ENCODE measurements at places on chromosomes 1 and 21. TPM values are rescaled to one million over a fixed set of nuclear protein-coding genes. Genes with fewer than 3 reads are reported as not detected.

GRCh38 chr1:217021956-217022355, 298.7 kb upstream of the ESRRG start:
- no peaks in the 10 kb centered on the region for H3K36me3 ChIP-seq
- no peak for DNase-seq
- no peaks in the 10 kb centered on the region for H3K27me3 ChIP-seq
- H3K4me3 ChIP-seq: no peak overlapping the region
- no peaks in the 10 kb centered on the region for H3K4me1 ChIP-seq

GRCh38 chr1:231919239-231919885, 292.8 kb downstream of the DISC1 start:
- H3K27ac ChIP-seq: peak overlapping the region; percentile 67
- H3K27me3 ChIP-seq: peaks cover 4% of the 10 kb centered on the region
- peak overlapping the region; percentile 39 for H3K4me3 ChIP-seq
- DNase-seq: no peak
- H3K36me3 ChIP-seq: peaks cover 3% of the 10 kb centered on the region

GRCh38 chr1:241527146-241527545, 5.0 kb upstream of the KMO start:
- H3K27ac ChIP-seq: no peak overlapping the region
- no peaks in the 10 kb centered on the region for H3K36me3 ChIP-seq
- DNase-seq: no peak
- no peak overlapping the region for H3K4me3 ChIP-seq
- H3K27me3 ChIP-seq: peaks cover 43% of the 10 kb centered on the region

GRCh38 chr1:93821423-93822144, 57.4 kb downstream of the DNTTIP2 start:
- no peak for DNase-seq
- H3K36me3 ChIP-seq: no peaks in the 10 kb centered on the region
- no peak overlapping the region for H3K4me3 ChIP-seq
- H3K4me1 ChIP-seq: peaks cover 31% of the 10 kb centered on the region
- H3K27ac ChIP-seq: no peak overlapping the region

DNA sequence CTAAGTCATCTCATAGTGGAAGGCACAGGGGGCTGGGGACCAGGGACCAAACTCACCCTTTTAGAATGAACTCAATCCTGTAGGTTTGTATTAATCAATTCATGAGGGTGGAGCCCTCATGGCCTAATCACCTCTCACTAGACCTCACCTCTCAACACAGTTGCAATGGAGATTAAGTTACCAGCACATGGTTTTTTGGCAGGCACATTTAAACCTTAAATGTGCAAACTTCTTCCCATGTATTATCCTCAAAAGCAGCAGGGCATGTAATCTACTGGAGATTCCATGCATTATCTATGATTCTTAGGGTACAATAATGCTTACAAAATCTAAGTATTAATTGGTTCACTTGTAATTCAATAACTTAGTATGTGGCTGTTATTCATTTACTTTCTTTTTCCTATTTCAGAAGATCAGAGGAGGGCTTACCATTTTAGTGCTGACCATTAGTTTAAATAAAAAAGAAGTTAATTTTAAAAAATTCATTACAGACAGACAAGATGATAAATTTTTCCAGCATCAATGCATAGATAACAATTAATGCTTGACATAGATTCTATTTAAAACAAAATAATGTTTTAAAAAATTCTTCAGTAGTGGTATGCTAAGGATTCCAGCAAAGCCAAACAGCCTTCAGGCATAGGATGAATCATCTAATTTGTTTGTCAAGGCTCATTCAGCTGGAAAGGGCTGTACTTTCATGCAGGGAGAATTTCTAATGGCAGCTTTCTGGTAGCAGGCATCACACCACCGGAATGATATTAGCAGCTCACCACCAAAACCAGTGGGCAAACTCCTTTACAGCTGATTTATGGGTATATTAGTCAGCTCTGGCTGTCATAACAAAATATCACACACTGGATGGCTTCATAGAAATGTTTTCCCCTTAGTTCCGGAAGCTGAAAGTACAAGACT, 124.6 kb upstream of the ZNF648 start:
- DNase-seq: no peak
- H3K27me3 ChIP-seq: peaks cover 24% of the 10 kb centered on the region
- H3K27ac ChIP-seq: no peak overlapping the region

GRCh38 chr1:27405074-27405473, 12.7 kb downstream of the GPR3 start:
- peaks cover 3% of the 10 kb centered on the region for H3K4me1 ChIP-seq
- H3K4me3 ChIP-seq: no peak overlapping the region

DNA sequence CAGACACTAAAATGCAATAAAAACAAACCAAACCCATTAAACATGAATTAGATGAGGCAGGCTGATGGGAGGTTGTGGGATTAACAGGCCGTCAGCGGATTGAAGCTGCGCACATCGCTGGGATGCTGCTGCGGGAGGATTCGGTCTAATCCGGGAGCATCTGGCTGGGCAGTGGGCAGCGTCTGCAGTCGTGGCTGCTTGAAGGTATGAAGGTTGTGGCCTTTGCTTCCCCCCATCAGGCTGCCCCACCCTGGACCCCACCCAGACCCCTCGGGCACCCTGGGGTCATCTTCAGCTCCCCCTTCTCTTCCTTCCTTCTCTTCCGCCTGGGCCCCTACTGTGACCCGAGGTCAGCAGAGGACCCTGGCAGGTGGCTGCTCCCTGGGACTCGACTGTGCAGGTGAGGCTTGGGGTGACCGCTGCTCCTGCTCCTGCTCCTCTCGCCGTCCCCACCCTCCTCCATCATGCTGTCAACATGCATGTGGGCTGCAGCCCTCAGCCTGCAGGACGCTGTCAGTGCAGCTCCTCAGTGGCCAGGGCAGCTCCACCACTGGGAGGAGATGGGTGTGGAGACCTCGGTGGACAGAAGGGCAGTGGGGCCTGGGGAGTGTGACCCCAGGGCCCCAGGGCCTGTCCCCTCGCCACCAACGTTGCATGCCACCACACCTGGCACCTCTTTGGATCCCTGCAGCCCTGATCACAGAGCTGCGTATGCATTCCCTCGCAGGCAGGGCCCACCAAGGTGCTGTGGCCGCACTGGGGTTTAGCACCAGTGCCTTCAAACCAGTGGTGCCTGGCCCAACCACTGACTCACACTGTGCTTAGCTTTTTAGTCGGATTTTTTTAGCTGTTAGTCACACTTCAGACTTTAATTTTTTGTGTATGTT, 112.2 kb upstream of the COL6A1 start:
- H3K27me3 ChIP-seq: peaks cover 4% of the 10 kb centered on the region
- no peaks in the 10 kb centered on the region for H3K4me1 ChIP-seq
- H3K36me3 ChIP-seq: no peaks in the 10 kb centered on the region
- no peak overlapping the region for H3K4me3 ChIP-seq
- H3K27ac ChIP-seq: no peak overlapping the region
- DNase-seq: no peak

The PIK3R3 gene
- total RNA-seq: 5.0 TPM

The ZNF695 gene
- 0.63 TPM for total RNA-seq

The ADAM30 gene
- total RNA-seq: not detected

All from activated CD4-positive, alpha-beta memory T cell treated with anti-CD3 and anti-CD28 coated beads, Interleukin-2, amount 10 ng/mL, durations not matched to agents 7 days and 5 days (primary cell).